ENCODE measurements at places on chromosomes 11 and 22.

DNA sequence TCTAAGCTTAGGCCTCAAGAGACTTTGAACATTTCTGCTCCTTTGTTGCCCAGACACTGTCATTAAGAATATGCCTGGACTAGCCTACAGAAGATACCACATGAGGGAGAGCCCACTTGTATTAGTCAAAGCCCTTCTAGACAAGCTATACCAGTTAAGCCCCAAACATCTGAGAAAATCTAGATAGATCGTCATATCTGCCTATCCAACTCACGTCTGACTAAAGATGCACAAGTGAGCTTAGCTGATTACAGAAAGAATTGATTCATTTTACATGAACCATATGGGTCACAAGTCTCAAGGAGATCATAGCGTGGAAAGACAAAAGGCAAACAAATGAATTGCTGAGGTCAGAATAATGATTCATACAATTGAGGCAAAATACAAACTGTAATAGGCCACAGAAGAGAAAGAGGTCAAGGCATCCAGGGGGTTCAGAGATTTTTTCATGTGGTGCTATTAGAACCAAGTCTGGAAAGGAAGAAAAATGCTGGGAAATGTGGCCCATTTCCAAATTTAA lies 1155.5 kb upstream of the TENM4 start:
- no peak for DNase-seq

DNA sequence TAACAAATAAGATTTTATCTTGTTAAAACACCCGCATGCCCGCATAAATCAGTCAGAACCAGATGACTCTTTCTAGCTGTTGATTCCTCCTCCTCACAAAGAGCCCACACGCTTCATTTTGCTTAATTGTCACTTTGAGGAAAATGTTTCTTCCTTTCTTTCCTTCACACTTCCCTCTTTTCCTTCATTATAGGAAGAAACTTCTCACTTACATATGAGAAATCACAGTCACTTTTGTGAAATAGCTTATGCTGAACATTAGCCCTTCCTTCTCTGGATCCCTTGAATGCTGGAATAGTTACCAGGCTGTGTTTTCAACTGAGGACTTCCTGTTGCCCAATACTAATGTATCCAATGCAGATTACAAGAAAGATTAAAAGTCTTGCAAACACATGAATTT lies 5.8 kb downstream of the MS4A6E start:
- no peak for DNase-seq

GRCh38 chr11:59222464-59223060 lies 9.8 kb upstream of the MPEG1 start:
- DNase-seq: no peak

- peak; percentile 81 for DNase-seq
These were observed 546 bp downstream of the DRAP1 start for GRCh38 chr11:65919573-65920371.

DNA sequence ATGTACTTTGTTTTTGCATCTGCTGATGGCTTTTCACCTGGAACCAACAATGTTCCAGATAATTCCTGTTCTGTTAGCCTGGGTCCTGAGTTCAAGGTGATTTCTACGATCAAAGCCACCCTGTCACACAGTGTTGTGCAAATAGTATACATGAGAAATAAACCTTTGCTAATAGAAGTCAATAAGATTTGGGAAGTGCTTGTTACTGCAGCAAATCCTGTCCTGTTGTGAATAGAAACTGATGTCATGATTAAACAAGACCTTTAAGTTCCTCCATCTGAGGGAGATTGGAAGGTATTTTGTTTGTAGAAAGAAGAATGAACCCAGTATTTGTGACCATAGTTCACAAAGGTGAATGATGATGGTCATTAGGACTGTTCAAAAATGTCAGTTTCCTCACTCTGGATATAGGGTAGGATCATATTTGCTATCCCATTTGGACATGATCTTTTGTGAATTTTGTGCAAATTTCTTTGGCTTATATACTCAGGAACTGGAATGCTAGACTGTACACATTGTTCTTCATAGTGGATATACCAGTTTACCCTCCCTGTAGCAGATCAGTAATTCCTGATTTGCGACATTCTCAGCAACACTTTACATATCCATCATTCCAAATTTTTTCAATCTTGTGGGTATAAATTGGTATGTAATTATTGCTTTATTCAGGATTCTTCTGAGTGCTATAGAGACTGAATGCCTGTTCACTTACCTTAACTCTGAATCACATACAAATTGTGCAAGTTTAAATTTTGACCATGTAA lies 428.5 kb downstream of the METTL15 start:
- no peak for DNase-seq

DNA sequence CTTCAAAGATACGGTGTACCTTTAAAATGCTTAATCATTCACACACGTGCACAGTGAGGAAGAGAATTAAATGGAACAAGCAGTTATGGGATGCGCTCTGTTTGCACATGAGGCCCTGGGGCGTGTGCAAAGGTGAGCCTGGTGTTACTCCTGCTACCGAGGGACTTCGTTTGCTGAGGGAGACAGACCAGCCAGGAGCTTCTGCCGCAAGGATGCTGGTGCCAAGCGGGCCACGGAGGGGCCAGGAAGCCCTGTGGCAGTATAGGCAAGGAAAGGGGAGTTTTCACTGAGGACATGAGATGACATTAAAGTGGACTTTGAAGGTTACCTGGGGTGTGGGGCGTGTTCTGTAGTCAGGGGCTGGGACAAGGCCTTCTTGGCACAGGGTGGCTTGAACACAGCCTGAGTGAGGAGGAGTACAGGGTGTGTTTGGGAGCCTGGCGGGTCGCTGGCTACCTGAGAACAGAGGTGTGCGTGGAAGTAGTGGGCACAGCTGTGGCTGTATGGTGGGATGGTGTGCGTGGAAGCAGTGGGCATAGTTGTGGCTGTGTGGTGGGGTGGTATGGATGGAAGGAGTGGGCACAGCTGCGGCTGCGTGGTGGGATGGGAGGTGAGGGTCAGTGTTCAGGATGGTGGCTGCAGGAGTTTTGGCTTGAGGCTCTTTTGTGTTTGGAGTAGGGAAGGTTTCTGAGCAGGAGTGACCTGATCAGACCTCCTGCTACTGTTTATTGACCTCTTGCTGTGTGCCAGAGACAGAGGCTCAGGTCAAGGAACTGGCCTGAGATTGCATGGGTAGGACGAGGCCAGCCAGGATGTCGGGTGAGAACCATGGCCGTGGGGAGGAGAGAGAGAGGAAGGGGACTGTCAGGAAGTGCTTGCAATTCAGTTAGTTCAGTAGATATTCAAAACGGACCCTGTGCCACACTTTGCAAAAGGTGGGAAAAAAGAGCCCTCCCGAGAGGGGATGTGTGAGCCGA lies 13.7 kb downstream of the TBC1D22A start:
- no peak for DNase-seq

GRCh38 chr11:35045236-35045820 lies 93.6 kb upstream of the CD44 start:
- peak; percentile 78 for DNase-seq

Data from activated CD8-positive, alpha-beta T cell treated with anti-CD3 and anti-CD28 coated beads for 36 hours (primary cell).